ENCODE measurements at places on chromosomes 7 and 10.

DNA sequence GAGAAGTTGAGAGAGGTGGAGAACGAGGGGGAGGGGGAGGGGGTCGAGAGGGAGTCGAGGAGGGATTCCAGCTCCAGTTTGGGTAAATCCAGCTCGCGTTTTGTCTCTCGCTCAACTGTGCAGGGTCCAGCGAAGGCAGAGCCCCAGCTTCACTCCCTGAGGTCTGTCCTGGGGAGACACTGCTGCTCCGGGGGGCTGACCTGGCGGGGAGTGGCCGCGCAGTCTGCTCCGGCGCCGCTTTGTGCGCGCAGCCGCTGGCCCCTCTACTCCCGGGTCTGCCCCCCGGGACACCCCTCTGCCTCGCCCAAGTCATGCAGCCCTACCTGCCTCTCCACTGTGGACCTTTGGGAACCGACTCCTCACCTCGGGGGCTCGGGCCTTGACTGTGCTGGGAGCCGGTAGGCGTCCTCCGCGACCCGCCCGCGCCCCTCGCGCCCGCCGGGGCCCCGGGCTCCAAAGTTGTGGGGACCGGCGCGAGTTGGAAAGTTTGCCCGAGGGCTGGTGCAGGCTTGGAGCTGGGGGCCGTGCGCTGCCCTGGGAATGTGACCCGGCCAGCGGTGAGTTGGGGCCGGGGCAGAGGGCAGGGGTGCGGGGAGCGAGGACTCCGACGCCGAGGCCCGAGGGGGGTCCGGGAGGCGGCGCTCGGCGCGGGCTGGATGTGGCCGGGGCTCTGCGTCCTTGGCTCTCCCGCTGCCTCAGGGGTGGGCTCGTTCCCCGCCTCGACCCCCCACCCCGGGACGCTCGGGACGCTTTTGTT lies at the start of gene TET1:
Gene TET1 (plus strand): TSS at position 152 of the 757 bp plus-strand sequence. CDS start 12,002 bp downstream, outside the sequence.
- no peak for DNase-seq

- DNase-seq: no peak
Observed at GRCh38 chr7:75957021-75957736, 37.2 kb downstream of the TMEM120A start.

DNA sequence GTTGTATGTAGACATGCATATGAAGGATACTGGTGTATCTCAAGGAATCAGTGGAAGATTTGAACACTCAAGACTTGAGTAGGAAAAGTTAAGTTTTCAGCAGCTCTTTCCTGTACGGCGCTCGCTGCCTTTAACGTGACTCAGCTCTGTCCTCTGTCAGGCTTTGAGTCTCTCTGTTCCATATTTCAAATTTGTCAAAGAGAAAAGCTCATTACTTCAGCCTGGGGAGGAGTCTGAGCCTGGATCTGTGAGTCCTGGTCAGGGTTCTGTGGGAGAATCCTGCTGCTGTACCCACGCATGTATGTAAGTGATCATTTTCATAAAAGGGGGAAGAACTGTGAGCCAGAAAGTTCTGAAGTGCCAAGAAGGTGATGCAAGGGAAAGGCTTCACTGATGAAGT lies 13.8 kb upstream of the MPP7 start:
- no peak for DNase-seq

- no peak for DNase-seq
Observed at GRCh38 chr7:13604178-13604577, 385.3 kb downstream of the ETV1 start.

GRCh38 chr10:98632456-98633150 lies 185.9 kb upstream of the HPS1 start:
- DNase-seq: no peak

GRCh38 chr10:27701938-27702537 lies 43.6 kb downstream of the MKX start:
- DNase-seq: no peak

- DNase-seq: no peak
Observed at GRCh38 chr10:50805981-50806622, 66.4 kb downstream of the ASAH2B start.

DNA sequence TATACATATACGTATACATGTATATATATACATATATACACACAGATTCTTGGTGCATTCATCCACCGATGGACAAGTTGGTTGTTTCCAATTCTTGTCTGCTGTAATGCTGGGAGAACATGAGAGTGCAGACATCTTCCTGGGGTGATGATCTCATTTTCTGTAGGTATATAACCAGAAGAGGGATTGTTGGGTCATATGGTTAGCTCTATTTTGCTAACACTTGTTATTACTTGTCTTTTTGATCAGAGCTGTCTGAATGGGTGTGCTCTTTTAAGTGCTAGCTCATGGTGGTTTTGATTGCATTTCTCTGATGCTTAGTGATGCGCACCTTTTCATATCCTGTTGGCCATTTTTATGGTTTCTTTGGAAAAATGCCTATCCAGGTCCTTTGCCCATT lies 106.4 kb downstream of the TAX1BP1 start:
- DNase-seq: no peak

DNA sequence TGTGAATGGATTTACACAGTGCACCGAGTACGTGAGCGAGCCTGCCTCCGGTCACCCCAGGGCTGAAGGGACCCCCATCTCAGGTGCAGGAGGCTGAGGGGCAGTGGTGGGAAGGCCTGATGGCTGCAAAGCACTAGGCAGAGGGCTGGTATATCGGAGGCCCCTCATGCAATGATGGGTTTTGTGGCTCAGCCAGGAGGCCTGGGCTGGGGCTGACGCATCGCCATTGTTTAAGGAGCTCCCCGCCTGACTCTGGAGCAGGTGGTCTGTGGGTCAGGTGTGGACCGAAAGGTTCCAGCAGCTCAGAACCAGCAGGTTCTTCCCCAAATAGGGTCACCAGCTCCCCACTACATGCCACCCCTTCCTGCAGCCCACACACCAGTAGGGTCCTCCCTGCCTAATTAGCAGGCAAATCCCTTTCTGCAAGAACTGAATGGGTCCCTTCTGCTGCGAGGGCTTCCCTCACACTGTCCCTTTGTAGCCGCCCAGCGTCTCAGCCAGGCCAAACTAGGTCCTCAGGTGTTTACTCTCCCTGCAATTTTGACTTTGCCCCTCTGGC lies 33.0 kb downstream of the OAT start:
- no peak for DNase-seq

DNA sequence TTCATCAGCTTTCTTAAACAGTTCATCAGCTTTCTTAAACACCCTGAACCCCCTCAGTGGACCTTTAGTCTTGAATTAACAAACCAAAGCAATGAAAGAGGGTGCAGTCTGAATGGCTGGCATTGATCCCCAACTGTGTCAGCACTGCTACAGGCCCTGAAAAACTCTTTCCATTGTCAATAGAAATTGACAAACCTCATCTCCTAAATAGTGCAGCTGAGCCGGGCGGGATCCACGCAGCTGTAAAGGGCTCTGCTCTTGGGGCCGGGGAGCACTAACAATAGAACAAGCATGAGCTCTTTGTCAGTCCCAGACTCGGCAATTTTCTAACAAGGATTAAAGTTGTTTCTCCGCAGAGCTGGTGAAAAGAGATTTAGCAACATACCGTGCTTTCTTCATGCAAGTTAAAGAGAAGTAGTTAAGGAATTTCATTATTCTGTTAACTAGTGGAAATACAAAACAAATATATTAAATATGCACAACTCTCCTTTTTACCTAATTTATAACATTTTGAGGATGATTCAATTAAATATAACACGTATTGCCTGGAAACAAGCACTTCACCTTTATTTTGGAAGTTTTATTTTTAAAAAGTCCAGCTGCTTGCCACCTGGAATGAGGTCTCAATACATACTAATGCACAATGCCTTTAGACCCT lies 24.7 kb upstream of the FEZF1 start:
- DNase-seq: no peak

GRCh38 chr7:39758234-39758970 lies 135.0 kb downstream of the RALA start:
- no peak for DNase-seq

DNA sequence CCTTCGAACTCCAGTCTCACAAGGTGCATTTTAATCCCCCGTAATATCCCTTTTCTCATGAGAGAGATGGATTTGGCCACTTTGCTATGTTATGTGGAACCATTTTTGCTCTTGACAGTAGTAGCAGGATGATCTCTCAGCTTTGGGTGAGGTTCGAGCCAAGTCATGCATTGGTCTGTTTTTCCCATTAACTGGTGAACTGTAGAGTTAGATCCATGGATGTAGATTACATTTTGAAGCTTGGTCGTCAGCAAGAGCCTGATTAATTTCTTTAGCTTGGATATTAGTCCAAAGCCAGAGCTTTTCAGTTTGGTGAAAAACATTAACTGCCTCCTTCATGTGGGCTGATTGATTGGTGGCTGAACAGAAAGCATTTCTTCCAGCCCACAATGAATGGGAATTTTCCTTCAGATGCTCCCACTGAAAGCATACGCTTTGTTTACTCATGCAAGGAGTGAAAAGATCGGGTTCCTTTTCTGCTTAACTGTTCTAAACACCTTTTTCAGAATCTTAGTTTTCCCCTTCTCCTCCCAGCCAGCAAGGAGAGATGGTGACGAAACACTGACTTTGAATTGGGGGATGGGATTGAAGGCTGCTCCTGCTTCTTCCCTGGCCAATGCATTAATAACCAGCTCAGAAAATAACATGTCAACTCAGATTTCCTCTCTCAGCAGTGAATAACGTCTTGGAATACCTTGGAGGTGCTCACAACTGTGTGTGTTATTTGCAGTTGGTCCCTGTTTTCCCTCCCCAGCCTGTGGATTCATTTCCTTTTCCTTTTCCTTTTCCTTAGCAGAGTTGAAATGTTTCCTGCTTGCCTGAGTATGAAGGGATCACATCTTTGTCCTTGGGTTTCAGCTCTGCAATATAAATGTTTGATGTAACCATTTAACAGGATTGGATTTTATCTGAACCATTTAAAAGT lies 351.8 kb upstream of the FZD8 start:
- DNase-seq: no peak

- DNase-seq: no peak
Observed at GRCh38 chr7:158730383-158731346, 26.1 kb upstream of the NCAPG2 start.

- DNase-seq: no peak
Observed at GRCh38 chr7:25037325-25037724, 57.3 kb upstream of the OSBPL3 start.

GRCh38 chr10:3473271-3473670 lies 300.7 kb upstream of the PITRM1 start:
- DNase-seq: no peak

- DNase-seq: no peak
Observed at GRCh38 chr7:18538554-18539250, 43.2 kb downstream of the HDAC9 start.

DNA sequence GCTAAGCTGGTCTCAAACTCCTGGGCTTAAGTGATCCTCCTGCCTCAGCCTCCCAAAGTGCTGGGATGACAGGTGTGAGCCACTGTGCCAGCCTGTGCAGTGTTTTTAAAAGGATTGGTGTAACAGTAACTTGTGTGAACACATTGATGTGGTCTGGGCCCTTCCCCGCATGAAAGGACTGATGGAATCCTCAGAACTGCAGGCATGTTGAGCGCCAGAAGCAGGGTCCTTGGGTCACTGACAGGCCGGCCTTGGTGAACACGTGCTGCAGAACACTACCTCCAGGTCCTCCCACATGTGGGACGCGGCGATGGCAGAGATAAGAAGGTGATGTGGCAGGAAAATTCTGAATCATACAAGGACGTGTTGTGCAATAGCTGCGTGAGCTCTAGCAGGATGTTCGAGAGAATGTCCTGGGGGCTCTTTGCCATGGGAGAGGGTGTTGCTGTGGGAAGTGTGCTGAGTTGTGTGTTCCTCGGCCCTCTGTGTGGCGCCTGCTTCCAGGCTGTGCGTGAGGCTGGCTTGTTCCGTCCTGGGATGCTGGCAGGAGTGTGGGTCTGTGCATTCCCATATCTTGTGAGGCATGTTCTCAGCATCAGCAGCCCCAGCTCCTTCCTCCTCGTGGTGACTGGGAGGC lies 68.2 kb downstream of the DNAJB6 start:
- peak; percentile 77 for DNase-seq

GRCh38 chr7:2736411-2736914 lies 48.5 kb downstream of the AMZ1 start:
- DNase-seq: no peak

DNA sequence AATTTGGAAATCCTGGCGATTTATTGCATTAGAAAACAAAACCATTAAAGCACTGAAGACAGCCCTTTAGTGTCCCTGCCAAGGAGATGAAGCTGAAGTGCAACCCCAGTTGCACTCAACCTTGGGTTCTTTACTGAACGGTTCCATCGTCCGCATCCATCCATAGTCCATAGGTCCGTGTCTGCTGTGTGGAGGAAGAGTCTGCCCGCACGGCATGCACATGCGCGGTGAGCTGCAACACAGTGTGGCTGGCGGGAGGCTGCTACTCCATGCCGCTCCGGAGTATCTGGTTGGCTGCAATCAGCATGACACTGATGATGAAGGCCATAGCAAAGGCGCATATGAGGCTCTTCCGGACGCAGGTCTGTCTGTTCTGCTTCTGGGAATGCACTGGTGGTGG lies 624.6 kb downstream of the CALN1 start:
- DNase-seq: no peak

- DNase-seq: no peak
Observed at GRCh38 chr7:2521952-2522591, 2.5 kb downstream of the LFNG start.

DNA sequence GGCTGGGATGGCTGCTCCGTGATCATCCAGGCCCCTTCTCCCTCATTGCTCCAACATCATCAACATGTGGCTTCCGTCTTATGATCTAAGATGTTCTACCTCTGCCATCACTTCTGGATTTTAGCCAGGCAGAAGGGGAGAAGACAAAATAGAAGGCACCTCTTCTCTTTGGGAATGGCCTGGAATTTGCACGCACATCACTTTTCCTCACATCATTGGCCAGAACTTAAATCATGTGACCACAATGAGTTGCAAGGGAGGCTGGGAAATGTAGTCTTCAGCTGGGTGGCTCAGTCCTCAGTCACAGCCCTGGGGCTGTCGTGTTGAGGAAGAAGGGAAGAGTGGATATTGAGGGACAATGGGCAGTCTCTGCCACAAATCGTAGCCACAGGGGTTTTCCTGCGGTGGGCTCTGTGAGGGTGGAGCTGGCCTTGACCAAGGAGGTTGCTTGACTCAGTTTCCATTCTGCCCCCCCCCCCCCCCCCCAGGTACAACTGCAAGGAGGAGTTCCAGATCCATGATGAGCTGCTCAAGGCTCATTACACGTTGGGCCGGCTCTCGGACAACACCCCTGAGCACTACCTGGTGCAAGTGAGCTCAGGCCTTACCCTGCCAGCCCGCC lies 50.3 kb downstream of the PALD1 start:
- DNase-seq: no peak

DNA sequence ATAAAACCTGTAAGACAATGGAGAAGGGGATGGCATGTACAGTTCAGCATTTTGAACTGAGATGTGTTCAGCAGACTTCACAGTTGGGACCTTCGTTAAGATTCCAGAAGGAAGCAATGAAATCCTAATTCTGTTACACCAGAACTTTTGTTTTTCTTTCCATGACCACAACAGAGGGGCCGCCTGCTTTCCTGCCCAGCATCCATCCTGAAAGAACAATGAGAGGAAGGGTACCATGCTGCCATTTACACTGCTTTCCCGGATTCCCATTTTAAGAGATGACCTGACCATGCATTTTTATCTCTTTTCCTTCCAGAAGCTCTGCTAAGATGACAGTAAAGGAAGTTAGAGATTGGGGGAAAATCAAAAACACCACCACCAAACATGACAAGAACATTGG lies 92.7 kb downstream of the PIP4K2A start:
- DNase-seq: no peak

- peak; percentile 83 for DNase-seq
Observed at GRCh38 chr10:127922675-127923366, 15.9 kb downstream of the PTPRE start.

All from AG09309 (cell line).